ENCODE measurements at places on chromosomes 1 and 21.
A peak's percentile ranks its signal among the peaks of the same experiment; 100 is the strongest.

DNA sequence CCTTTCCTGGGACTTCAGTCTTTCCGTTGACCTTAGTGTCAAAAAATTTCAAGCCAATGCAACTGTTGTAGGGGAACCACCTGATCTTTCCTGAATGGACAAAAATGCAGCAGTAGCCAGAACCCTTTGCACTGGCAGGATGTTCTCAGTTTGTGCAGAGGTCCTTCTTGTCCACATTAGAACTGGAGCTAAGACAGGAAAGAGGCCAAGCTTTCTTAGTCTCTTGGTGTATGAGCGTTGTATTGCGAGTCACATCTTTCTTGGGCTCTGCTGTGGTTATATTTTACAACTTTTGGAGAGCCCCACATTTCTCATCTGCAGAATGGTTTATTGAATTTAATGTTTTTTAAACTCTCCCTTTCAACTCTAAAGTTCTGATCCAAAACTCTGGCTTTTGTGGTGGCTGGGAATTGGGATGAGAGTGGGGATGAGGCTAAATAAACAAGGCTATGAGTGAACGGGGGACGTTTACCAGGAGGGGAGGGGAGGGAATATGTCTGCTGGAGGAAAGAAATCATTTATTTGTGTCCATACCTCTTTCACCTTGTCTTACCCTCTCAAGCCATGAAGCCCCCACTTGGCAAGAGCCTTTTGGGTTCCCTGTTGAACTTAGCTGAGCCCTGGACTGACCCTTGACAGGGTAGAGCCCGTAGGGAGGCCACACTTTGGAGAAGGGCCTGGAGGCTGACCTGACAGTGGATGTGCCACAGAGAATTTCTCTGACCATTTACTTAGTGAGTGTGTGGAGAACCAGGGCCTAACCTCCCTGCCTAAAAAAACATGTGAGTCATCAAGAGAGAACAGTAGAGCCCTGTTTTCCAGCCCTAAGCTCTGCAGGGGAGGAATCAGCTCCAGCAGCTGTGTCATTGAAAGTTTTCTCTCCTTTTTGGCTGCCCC, 586 bp downstream of the CHI3L2 start:
- no peak for DNase-seq

DNA sequence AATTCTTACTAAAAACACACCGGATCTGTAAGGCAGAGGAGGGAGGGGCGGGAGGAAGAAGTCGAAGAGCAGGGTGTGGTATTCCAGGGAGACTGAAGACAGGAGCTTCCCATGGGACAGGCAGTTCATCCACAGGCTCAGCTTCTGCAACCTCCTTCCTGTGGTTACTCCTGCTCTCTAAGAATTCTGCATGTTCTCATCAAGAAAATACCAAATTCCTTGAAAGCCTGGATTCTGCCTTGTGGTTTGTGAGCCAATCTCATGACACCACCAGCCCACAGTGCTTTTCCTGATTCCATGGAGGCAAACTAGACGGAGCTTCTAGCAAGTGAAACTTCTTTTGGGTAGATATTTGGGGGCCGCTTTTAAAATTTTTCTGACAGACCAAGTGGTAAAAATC, 1.1 kb upstream of the ST6GALNAC3 start:
- no peak for DNase-seq

- no peak for DNase-seq
Observed at GRCh38 chr1:190193508-190194115, 284.1 kb downstream of the BRINP3 start.

DNA sequence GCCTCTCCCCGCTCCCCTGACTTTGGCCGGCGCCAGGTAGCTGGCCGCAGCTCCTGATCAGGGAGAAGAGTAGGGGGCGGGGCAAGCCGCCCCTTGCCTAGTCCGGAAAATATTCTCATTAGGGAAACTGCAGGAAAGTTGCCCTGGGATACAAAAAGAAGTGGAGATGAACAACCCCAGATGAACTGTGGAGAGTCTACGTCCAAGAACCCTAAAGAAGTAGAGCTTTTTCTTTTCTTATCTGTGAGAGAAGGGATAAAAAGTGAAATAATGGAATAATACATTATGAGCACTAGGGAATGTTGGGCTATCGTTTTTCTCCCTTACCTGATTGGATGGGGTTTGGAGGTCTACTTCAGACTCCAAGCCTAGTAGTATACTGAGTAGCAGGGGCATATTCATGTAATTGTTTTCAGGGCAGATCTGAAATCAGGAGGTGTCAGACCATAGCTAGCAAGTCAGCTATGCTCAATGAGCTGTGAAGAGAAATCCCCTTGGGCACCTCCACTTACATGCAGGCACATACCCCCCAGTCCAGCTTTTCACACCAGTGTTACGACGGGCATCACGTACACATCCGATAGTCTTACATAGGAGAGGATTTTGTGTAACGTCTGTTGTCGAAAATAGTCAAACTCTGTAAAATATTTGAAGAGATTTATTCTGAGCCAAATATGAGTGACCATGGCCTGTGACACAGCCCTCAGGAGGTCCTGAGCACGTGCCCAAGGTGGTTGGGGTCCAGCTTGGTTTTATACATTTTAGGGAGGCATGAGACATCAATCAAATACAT, 1.7 kb upstream of the DUSP10 start:
- DNase-seq: no peak

GRCh38 chr21:19986396-19986795, 1011.8 kb upstream of the NCAM2 start:
- no peak for DNase-seq

GRCh38 chr1:35500439-35500838, 56.8 kb downstream of the KIAA0319L start:
- no peak for DNase-seq

- DNase-seq: no peak
Observed at GRCh38 chr1:53104289-53104913, 38.0 kb downstream of the SLC1A7 start.

- no peak for DNase-seq
Observed at GRCh38 chr1:67831850-67832513, 1.3 kb downstream of the GNG12 start.

DNA sequence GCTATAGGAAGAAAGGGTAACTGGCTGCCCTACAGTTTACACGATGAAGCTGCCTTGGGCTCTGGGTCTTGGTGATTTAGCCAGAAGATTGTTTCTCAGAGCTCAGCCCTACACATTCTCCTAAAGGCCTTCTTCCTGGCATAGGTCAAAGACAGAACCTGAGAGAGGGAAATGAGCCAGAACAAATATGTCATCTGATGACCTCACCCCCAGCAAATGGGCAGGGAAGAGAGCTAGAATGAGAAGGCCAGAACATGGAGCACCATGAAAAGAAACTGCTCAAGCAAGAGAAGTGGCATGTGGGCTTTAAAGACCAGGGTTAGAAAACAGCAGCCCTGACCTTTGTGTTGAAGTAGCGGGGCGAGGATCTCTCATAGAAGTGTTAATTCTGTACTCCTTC, 5.5 kb upstream of the ILDR2 start:
- DNase-seq: no peak

DNA sequence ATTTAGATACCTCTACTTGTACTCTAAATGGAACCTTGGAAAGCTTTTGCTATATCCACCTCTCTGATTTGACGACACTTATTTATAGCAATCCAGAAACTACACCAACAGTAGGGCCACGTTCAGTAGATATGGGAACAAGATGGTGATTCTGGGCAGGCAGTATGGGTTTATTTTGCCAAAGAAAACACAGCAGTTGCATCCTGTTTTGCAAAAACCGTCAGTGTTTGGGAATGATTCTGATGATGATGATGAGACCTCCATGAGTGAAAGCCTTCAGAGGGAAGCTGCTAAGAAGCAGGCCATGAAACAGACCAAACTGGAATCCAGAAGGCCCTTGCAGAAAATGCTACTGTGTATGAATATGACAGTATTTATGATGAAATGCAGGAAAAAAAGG, 41.5 kb upstream of the NEXN start:
- no peak for DNase-seq

DNA sequence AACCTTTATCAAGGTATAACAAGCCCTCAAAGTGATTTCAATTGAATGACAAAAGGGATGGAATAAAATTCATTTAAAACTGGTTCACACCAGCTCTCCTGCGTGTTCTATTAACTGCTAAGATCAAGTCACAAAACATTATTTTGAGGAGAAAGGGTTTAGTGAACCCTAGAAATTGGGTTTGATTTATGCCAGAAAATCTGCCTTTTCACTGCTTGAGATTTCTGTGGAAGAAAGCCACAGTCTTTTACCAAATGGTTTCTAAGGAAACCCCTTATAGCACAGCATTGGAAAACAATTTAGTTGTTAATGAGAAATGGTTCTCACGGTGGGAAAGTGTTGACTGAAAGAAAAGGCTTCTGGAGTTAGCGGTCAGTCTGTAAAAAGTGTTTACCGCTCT, 43.6 kb upstream of the DPH5 start:
- DNase-seq: no peak

DNA sequence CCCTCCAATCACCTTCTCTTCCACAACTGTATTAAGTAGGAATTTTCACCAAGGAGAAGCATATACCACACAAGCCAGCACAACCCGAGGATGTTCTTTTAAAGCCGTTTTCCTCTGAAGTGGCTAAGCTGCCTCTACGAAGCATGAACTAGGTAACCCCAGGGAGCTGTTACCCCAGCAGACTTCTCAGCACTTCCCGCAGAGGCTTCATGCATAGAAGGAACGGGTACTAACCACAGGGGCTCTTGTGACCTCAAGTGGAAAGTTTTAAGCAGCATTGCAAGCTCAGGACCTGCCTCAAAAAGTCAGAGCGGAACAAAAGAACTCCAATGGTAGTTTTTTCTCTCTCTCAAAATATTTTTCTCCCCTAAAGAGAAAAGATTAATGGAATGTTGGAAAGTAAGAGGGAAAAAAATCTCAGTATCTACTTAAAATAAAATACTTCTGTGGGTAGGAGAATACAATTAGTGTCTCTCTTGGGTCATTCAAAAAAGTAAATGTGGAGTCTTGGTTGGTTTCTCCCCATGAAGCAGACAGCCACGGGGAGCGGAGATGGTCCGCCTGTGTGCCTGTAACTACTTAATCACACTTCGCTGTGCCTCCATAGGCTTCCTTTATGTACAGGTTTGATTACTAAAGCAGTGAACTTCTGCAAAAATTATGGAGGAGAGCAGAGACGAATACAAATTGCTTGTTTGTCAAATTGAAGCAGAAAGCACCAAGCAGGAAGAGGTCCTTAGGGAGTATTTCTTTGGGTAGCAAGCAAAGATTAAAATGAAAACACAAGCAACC, 40.9 kb downstream of the STX6 start:
- DNase-seq: peak; percentile 48

GRCh38 chr1:7478142-7478790, 292.8 kb upstream of the VAMP3 start:
- no peak for DNase-seq

GRCh38 chr1:60765204-60765603, 317.2 kb upstream of the NFIA start:
- DNase-seq: no peak

GRCh38 chr21:33240404-33240803, 10.7 kb downstream of the IFNAR2 start:
- no peak for DNase-seq

- DNase-seq: no peak
Observed at GRCh38 chr1:189021577-189021976, 1456.1 kb downstream of the BRINP3 start.

DNA sequence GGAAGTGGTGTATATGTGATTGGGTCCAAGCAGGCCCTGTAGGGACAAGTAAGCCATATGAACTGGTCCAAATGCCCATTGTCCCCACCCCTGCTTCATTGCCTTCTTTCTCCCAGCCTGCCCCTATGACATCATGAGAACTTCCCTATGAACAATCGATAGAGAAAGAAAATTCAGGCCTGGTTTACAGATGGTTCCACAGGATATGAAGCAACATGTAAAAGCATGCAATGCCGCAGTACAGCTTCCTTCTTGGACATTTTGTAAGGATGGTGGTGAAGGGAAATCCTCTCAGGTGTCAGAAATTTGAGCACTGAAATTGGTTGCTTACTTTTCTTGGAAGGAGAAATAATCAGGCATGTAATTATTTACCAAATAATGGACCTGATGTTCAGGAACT, 581.7 kb downstream of the MRPL39 start:
- no peak for DNase-seq

DNA sequence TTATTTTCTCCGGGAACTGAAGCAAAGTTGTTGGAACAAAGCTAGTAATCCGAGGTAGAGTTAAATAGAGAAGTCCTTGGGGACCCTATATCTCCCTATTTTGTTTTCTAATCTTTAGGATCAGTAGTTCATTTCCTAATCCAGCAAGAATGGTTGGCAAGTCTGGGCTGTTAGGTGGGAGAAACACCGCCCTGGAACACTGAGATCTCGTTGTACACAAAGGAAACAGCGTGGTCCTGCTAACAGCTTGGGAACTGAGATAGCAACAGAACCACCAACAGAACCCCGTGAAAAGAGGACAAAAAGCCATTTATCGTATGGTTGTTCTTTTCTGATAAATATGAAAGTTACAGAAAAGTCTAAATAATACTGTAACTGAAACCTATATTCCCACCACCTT, 121.9 kb upstream of the CDC42BPA start:
- no peak for DNase-seq

- DNase-seq: no peak
Observed at GRCh38 chr1:38463074-38463473, 396.5 kb downstream of the RRAGC start.

DNA sequence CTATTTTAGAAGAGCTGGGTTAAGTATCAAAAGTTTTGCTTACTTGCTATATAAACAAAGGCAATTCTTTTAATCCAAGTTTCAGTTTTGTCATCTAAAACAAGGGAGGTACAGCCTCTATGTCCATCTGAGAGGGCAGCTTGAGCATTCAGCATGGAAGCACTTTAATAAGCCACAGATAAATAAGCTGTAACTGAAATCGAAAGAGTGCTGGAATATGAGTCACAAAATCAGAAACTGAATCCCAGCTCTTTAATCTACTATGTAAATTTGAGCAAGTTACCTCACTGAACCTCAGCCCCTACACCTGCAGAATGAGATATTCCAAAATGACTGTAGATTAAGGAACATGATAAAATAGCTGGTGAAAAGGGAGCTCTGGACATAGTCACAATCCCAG, 80.0 kb upstream of the HP1BP3 start:
- DNase-seq: no peak

DNA sequence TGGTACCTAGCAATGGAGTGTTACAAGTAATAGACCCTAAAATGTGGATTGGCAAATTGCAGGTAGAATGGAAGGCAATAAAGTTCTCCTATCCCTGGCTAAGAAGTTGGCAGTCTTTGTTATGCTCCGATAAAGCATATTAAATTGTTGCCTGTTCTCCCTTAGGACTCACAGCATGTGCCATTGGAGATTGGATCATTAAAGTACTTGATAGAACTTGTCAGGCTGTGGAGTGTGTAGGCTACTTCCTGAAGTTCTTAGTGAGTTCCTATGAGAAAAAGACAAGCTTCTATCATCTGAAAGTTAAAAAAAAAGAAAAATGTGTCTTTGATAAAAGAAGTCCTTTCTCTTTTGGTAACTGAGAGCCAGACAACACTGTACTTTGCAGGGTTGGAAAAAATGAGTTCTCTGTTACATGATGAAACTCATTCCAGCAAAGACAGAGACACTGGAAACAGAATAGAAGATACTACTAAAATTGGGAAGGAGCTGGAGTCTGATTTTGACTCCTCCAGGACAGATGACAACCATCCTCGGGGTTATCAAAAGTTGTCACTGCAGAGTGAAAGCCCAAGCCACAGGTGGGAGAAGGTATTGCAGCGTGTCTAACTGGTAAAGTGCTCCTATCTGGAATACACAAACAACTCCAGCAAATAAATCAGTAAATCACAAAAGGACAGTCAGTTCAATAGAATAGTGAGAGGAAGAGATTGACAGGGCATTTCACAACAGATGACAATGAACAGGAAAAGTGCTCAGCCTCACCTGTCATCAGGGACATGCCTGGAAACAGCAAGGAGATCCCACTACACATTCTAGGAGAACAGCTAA, 87.5 kb upstream of the WDR26 start:
- DNase-seq: no peak

Measured in activated CD8-positive, alpha-beta memory T cell treated with anti-CD3 and anti-CD28 coated beads, Interleukin-2, amount 50 U/mL, for 4 hours (primary cell).